ENCODE measurements at places on chromosomes 1 and 21.

DNA sequence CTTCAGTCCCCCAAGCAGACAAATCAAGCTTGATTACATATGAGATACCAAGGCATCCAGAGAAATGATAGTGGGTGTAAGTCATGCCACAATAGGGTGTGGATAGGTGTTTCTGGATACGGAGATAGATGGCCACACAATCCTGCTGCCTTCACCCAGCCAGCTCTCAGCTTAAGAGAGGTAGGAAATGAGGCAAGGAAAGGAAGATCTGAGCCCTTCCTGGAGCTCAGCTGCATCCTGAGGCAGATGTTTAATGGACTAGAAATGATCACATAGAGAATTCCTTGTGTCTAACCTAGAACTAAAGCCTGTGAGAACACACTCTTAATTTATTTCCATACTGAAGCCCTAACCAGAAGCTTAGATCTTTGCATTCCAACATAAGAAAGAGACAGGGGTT, 210.3 kb downstream of the ST6GALNAC3 start:
- no peak for DNase-seq

DNA sequence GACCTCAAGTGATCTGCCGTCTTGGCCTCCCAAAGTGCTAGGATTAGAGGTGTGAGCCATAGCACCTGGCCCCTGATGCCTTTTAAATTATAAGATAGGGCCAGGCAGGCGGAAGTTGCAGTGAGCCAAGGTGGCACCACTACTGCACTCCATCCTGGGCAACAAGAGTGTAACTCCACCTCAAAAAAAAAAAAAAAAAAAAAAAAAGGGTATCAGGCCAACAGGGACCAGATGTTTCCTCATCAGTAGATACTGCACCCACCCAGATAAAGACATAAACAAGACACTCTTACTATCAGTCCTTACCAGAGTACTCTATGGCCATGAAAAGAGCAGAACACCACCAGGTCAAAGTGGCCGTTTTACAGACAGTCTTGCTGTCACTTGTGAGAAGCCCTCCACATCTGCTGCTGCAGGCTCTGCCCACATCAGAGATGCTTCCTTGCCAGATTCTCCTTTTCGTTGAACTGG, 3.3 kb downstream of the C21orf58 start:
- DNase-seq: no peak

DNA sequence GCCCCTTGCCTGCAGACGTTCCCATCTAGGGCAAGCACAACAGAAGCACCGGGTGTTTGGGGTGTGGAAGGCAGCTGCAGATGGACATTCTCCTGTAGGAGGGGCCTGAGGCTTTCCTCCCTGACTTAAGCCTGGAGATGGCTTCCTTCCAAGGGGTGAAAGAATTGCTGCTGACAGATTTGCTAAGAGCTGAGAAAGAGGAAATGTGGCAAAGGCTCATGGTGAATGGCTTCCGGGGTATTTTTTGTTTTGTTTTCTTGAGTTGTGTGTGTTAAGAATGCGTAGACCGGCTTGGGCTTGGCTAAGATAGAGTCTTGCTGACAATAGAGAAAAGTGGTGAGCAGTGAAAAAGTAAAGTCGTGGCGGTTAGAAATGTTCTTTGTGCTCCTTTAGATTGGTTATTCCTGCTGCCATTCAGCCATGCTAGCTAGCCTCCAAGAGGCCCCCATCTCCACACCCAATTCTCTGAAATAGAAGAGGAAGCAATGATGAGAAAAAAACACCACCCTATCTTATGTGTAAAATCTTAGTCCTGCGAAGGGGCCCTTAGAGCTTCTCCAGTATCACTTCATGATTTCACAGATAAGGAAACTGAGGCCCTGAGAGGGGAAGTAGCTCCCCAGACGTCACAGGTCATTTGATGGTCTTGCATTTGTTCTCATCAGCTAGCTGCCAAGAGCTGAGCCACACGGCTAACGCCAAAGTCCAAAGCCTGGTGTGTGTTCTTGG, 36.9 kb downstream of the EIF2D start:
- no peak for DNase-seq

GRCh38 chr1:174041369-174041768, 19.2 kb upstream of the RC3H1 start:
- DNase-seq: no peak
